ENCODE measurements at places on chromosomes 6 and 20.

DNA sequence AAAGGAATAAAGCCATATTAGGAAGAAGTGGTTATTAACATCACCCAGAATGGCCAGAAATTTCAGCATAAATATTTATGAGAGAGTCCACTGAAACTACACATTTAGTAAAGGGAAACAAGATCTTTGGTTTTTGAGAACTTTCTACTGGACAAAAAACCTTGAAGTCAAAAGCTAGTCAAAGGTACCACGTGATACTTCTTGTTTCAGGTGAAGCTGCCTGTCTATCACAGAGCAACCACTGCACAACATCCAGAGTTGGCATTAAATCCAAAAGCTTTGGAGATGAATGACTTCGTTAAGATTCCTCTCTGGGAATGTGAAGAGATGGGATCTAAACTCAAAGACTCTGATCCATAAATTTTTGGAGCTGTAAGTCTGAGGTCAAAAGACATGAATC lies 137.0 kb downstream of the KCNQ5 start:
- no peak for DNase-seq

GRCh38 chr6:77650098-77650663 lies 2.7 kb upstream of the MEI4 start:
- DNase-seq = peak; percentile 5

GRCh38 chr6:44260451-44261297 lies 3.3 kb upstream of the SLC35B2 start:
- DNase-seq = no peak

- no peak for DNase-seq
Observed at GRCh38 chr6:157137501-157137900, 185.8 kb downstream of the TMEM242 start.

- DNase-seq = no peak
Observed at GRCh38 chr6:84356907-84357306, 129.5 kb upstream of the CEP162 start.

GRCh38 chr6:24522228-24523176 lies 27.7 kb downstream of the ALDH5A1 start:
- no peak for DNase-seq
